Stimulated activated CD4-positive, alpha-beta T cell treated with anti-CD3 and anti-CD28 coated beads, Interleukin-1b, Interleukin-23, amount 100 ng/mL, for 4 hours (primary cell): ENCODE measurements at places on chromosomes 1 and 21.

DNA sequence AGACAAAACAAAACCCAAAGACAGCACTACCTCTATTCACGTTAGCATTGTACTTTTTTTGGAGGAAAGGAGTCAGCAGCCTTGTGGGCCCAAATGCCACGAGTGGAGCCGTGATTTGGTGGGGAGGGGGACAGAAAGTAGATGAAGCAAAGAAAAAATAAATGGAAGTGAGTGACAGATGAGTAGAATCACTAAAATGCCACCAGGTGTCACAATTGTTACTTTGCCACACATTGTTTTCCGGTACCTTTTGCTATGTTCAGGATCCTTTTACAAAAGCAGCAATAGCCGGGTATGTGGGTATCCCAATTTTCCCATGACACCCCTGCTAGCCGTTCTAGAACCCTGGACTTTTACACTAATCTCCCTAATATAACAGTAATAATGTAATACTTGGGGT, 85.0 kb upstream of the AK4 start:
- DNase-seq = no peak

DNA sequence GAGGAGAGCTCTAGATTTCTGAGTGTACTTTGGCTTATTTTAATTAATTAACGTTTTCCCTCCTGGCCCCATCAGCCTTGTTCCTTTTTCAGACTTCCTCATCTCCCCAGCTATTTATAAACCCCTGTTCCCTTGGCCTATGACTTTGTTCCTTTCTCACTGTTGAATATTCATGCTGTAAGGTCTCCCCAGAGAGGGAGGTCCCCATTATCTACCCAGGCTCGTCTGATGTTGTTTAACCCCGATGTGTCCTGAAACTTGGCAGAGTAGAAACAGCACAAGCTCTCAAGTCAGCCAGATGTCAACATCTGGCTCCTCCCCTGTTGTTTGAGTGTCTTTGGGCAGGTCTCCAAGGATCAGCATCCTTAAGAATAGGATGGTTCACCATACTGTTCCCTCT, 153.6 kb downstream of the HIVEP3 start:
- no peak for DNase-seq

GRCh38 chr1:230037261-230037660, 29.8 kb upstream of the GALNT2 start:
- DNase-seq = no peak

DNA sequence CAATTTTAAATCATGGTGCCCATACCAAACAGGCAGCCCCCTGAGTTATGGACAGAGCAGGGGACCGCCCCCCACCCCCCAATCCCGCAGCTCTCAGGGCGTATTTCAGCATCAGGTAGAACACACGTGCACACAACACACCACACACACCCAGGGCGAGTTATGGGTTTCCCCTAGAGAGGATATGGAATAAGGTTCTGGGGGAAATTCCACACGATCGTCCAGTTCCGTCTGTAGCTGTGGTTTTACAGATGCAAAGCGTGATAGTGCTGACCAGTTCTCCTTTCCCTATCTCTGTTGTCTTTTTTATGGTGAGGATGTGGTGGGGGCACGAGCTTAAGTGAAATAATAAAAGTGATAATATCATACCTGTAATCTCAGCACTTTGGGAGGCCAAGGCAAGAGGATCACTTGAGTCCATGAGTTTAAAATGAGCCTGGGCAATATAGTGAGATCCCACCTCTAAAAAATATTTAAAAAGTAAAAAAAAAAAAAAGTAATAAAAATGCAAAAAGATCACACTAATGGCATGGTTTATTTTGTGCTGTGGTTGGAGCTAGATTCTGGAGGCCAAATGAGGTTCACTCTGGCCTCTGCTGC, 25.1 kb downstream of the C2CD2 start:
- DNase-seq = no peak

- no peak for DNase-seq
These were observed 14.2 kb downstream of the ARHGEF2 start for GRCh38 chr1:155964193-155964592.

DNA sequence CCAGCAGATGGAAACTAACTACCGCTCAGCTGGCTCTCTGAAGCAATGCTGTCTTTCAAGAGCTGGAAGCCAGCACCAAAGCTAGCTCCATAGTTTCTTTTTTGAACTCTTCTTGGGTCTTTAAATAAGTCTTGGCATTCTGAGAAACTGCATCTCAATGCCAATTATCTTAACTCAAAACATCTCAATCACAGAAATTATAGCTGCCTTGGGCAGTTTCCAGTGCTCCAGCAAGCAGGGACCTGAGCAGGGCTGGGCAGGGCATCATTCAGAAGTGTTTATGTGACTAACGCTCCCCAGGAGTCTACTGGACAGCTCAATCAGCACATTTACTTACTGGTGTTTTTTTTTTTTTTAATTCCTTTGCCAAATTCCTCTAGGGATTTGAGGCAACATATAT, 18.3 kb upstream of the PADI4 start:
- no peak for DNase-seq

GRCh38 chr1:5752746-5753548, 239.3 kb downstream of the NPHP4 start:
- DNase-seq = no peak

- DNase-seq = no peak
These were observed 67.0 kb downstream of the ST3GAL3 start for GRCh38 chr1:43774359-43774758.

DNA sequence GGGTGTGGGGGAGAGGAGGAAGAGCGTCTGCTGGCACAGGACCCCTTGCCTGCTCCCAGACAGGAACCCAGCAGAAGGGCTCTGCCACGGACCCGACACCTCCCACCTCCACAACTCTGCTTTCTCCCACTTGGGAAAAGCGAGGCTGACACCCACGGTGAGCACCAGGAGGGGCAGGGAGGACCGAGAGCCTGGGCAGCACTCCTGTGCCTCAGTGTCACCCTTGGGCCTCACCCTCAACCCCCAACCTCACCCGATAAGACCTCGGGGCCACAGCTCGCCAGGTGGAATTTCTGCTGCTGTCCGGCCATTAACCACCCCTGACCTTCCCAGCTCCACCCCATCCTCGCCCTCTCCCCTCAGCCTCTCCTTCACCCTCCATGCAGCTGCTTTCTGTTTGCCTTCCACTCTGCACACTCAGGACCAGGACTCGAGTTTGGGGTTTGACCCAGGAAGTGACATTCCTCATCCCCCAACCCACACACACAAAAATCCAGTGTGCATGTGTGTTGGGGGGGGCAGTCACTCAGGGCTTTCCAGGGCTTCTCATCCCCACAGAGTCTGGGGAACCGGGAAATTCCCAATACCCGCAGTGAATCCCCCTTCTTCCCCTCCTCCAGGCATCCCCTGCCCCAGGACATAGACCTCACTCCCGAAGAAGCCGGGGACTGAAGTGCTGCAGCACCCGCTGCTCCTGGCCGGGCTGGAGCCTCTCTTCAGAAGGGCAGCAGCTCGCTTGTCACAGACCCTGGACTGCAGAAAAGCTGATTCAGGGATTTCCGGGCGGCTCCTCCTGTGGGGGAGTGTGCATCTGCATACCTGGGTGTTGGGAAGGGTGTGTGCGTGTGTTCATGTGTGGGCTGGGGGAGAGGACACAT, 65.8 kb downstream of the SYT2 start:
- DNase-seq = no peak

- no peak for DNase-seq
These were observed 50.1 kb downstream of the MRPL39 start for GRCh38 chr21:25557180-25557579.

DNA sequence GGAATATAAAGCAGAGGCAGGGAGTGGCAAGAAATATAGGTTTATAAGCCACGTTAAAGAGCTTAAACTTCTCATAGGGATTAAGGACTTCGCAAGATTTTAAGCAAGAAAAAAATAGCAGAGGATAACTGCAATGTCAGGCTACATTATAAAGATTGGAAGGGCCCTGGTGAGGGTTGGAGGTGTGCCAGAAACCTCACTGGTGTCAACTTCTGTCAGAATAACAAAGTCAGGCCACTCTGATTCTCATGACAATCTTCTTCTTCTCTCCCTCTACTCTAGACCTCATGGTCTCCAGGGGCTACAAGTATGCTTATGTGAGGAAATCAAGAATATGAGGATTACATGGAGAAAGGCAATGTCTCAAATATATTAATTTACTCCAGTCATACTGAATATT, 32.6 kb upstream of the FMO2 start:
- no peak for DNase-seq

DNA sequence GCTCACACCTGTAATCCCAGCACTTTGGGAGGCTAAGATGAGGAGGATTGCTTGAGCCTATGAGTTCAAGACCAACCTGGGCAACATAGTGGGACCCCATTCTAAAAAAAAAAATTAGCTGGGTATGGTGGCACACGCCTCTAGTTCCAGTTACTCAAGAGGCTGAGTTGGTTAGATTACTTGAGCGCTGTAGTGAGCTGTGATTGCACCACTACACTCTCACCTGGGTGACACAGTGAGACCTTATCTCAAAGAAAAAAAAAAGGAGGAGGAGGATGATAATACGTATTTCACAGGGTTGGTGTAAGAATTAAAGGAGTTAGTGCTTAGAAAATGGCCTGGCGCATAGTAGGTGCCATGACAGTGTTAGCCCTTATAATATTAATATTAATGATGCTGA, 144.1 kb downstream of the PLXNA2 start:
- no peak for DNase-seq

DNA sequence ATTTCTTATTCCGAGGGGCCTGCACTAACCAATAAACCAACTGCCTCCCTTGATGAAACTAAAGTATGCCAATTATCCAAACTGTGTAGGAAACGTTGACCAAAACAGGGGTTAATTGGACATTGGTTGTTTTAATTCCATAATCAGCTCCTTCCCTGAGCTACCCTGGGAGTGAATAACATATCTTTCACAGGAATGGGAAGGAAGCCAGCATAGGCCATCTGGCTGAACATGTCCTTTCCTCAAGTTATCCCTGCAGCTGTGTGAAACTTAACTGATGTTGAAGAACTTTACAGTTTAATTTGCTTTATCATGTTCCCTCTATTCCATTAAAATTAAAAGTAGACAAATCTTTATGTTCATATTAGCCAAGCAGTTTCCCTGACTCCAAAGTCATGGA, 75.4 kb downstream of the NRIP1 start:
- no peak for DNase-seq

DNA sequence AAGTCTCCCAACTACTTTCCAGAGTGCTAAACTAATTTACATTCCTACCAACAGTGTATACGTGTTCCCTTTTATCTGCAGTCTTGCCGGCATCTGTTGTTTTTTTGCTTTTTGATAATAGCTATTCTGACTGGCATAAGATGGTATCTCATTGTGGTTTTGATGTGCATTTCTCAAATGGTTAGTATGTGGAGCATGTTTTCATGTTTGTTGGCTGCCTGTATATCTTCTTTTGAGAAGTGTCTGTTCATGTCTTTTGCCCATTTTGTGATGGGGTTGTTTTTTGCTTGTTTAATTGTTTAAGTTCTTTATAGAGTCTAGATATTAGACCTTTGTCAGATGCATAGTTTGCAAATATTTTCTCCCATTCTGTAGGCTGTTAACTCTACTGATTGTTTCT, 46.6 kb downstream of the MAST2 start:
- no peak for DNase-seq

- no peak for DNase-seq
These were observed 33.0 kb downstream of the LRRN2 start for GRCh38 chr1:204652497-204652896.

- no peak for DNase-seq
These were observed 19.3 kb downstream of the PRKACB start for GRCh38 chr1:84163123-84163931.

GRCh38 chr21:31537872-31538576, 121.5 kb upstream of the SOD1 start:
- no peak for DNase-seq

DNA sequence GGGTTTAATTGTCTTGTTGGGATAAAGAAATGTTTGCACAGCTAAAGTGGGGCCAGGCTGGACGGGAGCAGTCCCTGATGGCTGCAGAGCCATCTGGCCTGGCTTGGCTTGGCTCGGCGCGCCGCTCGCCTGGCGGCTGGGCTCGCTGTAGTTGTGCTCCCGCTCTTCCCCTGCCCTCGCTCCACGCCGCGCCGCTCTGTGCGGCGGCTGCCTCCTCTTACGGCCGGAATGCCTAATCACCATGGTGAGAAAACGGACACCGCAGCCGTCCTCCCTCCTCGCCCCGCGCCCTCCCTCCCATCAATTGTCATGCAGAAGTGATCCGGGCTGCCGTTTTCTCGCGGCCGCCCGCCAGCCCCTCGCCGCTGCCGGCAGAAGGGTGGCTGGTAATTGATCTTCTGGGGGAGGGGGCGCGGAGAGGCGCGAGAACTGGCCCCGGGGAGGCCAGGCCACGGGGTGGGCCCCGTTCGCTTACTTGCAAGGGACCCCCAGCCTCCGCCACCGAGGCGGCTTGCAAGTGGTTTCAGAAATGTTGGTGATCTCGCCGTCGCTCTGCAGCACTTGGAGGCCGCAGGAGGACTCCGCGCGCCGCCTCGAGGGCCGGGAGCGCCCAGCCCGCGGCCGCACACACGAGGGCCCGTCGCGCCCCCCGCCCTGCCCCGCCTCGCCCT, 12.4 kb downstream of the RNF220 start:
- DNase-seq = no peak

GRCh38 chr1:14901371-14901954, 252.1 kb upstream of the TMEM51 start:
- no peak for DNase-seq

DNA sequence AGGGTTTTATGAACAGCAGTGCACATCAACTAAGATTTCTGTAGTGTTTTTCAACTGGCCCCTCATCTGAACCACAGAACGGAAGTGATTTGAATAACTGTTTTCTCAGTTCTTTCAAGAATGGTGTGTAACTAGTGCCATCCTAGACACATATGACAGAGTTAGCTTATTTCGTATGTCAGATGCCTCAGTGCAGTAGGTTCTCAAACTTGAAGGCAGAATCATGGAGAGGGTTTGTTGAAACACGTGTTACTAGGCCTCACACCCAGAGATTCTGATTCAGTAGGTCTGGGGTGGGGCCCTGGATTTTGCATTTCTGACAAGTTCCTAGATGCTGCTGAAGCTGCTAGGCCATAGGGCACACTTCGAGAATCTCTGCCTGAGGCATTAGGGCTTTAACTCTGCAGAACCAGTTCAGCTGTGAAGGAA, 49.0 kb downstream of the SCCPDH start:
- DNase-seq = no peak

- DNase-seq = no peak
These were observed 97.5 kb downstream of the SEC16B start for GRCh38 chr1:177872308-177872900.

GRCh38 chr21:40278345-40278744, 411.1 kb downstream of the PCP4 start:
- no peak for DNase-seq

- no peak for DNase-seq
These were observed 33.9 kb upstream of the LGALS8 start for GRCh38 chr1:236489710-236490377.

- DNase-seq = no peak
These were observed 49.0 kb upstream of the ASB17 start for GRCh38 chr1:75980972-75981897.

DNA sequence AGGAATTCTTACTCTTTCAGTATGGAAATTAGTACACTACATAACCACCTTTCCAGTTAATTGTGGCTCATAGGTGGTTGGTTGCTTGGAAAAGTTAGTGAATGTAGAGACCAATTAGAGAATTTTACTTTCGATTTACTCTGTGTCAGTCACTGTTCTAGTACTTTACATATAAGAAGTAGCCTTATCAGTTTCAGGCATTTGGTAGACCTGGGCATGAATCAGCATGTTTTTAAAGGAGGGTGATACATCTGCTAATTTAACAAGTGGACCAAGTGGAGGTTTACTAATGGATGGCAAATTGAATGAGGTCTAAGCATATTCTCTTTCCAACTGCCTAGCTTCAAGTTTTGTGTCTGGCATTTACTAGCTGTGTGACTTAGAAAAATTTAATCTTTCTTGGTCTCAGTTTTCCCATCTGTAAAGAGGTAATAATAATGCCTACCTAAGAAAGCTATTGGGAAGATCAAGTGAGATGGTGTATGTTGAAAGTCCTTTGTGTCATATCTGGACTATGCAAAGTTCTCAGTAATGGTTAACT, 1158.6 kb downstream of the PLA2G4A start:
- no peak for DNase-seq
